Foreskin keratinocyte (primary cell): ENCODE measurements at places on chromosomes 3 and 15. TPM values are rescaled to one million over a fixed set of nuclear protein-coding genes. Genes with fewer than 3 reads are reported as not detected.

GRCh38 chr3:37990527-37990926, at the start of gene VILL:
Gene VILL, plus strand, starts transcription at chr3:37990786. Its CDS starts 2,887 bp downstream, at chr3:37993673.
- DNase-seq, result no peak

DNA sequence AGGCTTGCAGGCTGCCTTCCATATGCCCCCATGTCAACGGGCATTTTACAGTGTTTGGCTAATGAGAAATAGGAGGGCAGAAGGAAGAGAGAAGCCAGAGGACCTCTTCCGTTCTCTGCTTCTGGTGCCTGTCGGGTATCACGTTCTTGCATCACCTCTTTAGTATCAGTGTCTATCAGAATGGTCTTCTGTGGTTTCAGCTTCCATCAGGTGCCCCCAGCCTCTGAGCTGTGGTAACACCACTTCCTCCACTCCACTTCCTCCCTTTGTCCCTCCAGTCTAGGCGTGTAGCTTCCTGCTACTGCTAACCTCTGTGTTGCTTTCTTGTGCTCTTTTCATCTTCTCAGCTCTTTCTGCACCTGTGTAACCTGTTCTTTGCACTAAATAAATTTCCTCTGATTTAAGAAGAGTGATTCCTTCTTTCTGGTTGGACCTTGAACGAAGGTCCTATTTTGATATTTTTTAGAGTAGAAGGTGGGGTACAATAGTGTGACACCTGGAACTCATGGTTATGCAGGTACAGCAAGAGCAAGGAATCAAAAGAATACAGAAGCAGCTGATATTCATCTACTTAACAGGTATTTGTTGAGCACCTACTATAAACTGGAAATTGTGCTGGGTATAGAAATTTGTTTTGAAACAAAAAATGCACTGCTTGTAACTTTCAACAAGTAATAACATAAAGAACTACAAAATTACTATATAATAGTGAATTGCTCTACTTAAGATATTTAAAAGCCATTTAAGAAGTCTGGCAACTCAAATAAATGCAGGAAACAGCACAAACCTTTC, 27.4 kb upstream of the FOXB1 start:
- no peak for DNase-seq

- DNase-seq, result no peak
Measured at GRCh38 chr3:11825301-11825700, 21.4 kb downstream of the TAMM41 start.

DNA sequence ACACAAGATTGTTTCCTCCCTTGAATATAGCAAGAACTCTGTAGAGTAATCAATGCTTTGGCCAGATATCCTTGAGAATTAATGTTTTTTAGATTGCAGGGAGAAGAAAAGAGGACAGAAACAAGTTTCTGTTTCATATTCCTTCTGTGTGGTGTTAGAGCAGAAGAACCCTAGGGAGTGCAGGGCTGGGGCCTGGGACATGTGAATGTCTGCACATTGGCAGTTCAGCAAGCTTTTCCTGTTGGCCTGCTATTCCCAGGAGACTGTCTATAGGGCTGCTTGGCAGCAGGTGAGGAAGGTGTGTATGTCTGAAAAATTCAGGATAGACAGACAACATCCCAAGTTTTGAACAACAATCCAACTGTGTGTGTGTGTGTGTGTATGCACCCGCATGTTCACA, 13.6 kb upstream of the CNBP start:
- no peak for DNase-seq

GRCh38 chr3:190586631-190587011, 72.7 kb downstream of the IL1RAP start:
- DNase-seq, result peak; percentile 83

DNA sequence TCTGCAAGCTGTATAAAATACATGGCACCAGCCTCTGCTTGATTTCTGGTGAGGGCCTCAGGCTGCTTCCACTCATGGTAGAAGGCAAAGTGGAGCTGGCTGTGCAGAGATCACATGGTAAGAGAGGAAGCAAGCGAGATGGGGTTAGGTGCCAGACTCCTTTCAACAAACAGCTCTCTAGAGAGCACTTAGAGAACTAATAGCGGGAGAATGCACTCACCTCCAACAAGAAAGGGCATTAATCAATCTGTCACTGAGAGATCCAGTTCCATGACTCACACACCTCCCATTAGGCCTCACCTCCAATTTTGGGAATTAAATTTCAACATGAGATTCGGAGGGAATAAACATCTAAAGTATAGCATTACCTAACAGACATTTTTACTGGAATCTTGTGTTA, 644.1 kb upstream of the ARRDC4 start:
- DNase-seq, result peak; percentile 18

DNA sequence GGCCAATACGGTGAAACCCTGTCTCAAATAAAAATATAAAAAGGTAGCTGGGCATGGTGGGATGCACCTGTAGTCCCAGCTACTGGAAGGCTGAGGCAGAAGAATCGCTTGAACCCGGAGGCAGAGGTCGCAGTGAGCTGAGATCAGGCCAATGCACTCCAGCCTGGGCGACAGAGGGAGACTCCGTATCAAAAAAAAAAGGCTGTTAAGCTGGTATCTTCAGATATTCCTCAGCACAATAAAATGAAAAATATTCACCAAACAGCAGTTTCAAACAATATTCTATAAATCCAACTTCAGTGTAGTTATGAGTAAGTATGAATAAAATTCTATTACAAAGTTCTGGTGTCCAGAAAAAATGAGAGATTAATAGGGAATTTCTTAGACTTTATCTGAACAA, 14.2 kb downstream of the DENND4A start:
- no peak for DNase-seq

KLHL6 gene
- 0.03 and 0.11 TPM in 2 replicates for total RNA-seq

VWA5B2 gene
- not detected in 2 replicates for total RNA-seq

CEP63 gene
- 18.7 and 23.1 TPM in 2 replicates for total RNA-seq

TYRO3 gene
- total RNA-seq, result 16.0 and 16.3 TPM in 2 replicates
